ENCODE measurements at places on chromosomes 2 and 18.

DNA sequence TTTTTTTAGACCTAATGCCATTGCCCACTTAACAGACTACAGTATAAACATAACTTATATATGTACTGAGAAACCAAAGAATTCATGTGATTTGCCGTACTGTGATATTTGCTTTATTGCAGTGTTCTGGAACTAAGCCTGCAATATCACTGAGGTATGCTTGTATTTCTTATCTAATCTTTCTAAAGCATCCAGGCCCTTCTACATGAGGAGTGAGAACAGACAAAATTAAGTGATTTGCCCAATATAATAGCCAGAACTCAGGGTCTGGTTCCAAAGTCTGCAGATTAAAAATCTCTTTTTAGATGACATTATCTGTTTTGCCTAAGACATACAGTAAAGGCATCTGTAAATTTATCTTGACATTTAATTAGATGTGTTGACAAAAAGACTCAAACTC, 41.9 kb downstream of the BMPR2 start:
- no peak for DNase-seq

DNA sequence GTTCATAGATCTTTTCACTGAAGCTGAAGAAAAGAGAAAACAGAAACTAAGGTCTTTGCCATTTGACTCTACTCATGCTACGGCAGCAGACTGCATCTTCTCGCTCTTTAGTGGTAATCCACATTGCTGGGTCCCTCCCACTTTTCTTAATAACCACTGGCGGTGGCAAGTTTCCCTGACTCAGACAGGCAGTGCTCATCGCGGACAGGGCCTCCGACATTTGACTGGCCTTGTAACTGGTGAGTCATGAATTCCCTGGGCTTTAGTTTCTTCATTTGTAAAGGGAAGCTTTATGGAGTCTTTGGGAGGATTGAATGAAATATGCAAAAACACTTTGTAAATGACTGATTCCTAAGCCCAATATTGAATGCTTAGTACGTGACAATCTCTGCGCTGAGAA, 238.2 kb upstream of the RBBP8 start:
- no peak for DNase-seq

DNA sequence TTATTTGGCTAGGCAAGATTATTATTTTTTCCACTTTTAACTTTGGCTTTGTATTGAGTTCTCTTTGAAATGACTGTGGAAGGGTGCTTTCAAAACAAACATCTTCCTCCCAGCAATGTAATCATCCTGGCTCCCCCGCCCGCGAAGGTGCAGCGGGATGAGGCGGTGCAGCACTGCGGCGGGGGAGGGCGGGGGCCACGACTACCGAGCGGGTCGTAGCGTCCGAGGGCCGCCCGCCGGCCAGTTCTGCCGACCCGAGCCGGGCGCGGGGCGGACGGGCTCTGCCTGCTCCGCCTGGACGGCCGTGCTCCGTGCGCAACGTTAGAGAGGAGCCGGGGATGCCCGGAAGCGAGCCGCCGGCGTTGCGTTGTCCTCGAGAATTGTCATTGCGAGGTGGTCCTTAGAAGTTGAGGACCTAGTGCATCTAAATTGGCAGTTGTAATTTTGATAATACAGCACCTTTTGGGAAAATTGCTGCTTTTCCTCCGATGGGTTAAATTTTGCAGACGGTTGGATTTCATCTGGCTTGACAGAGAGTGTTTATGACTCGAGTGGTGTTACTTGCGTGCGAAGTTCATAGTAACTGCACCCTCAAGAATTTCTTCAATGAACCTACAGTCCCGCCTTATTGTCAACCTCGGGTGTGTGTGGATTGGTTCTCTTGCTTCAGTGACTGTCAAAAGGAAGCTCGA, 1.1 kb downstream of the EPC2 start:
- peak; percentile 71 for DNase-seq

- DNase-seq: no peak
Observed at GRCh38 chr18:35822413-35822812, 150.1 kb upstream of the RMP24 start.

DNA sequence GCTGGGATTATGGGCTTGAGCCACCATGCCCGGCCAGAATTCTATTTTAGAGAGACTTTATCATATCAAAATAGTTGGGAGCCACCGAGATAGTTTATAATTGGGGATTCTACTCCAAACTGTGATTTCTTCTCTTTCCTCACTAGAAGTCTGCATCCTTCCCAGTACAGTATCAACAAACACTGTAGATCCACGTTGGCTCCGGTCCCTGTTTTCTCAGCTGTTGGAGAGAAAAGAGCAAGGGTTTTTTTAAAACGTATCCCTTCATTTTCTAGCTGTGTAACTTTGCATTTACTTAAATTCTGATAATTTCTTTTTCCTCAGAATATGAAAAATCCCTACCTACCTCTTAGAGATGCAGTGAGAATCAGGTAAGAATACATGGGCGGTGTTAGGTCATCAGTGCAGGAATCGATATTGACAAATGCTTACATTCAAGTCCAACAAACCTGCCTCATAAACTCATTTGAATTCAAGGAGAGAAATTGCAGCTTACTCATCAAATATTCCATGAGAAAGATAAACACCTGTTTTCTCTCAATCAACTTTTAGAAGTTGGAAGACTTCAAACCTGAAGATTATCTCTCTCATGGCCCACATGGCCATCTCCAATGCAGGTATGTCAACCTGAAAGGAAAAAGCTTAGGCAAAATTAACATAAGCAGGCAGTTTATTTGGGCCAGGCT, 17.7 kb upstream of the PDCL3 start:
- no peak for DNase-seq

DNA sequence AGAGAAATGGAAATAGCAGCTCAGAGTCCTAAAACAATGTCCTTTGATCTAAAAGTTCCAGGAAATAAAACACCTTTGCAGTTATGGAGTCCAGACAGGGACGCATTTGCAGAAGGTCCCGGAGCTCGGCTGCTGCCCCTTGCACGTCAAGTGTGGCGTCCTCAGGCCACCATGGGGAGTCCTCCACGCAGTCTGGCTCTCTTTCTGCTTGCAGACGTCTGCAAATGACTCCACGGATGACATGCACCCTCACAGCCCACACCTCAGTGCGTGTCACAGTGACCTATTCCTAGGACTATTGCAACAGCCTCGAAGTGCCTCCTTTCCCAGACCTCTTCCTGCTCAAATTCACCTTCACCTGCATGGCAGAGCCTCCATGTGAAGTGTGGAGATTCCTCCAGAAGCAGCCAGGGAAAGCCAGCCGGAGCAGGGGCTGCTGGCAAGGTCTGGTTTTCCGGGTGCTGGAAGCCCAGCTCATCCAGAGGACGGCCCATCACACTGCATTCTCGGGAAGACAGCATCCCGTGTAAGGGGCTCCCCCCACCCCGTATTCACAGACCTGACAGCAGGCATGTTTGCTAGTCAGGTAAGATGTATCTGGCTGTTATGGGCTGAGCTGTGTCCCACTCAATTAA, 137.7 kb downstream of the ASB1 start:
- no peak for DNase-seq

DNA sequence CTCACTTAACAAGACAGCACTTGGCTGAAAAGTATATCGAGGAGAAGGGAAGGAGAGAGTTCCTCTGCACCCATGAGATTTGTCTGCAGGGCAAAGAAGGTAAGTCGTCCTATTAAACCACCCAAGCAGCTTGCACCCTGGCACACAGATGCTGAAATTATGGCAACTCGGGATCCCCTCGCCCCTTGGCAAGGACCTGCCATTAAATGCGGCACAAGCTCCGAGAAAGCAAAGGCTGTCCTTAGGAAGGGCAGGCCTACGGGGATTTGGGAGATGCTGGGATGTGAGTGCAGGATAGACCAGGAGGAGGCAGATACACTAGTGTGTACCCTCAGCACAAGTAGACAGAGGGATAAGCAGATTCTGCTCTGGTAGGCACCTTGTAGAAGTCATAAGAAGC, 191.5 kb downstream of the ALK start:
- no peak for DNase-seq

GRCh38 chr2:29767606-29768335, 153.6 kb downstream of the ALK start:
- DNase-seq: no peak

- DNase-seq: no peak
Observed at GRCh38 chr18:74806700-74807416, 209.2 kb downstream of the ZNF407 start.

DNA sequence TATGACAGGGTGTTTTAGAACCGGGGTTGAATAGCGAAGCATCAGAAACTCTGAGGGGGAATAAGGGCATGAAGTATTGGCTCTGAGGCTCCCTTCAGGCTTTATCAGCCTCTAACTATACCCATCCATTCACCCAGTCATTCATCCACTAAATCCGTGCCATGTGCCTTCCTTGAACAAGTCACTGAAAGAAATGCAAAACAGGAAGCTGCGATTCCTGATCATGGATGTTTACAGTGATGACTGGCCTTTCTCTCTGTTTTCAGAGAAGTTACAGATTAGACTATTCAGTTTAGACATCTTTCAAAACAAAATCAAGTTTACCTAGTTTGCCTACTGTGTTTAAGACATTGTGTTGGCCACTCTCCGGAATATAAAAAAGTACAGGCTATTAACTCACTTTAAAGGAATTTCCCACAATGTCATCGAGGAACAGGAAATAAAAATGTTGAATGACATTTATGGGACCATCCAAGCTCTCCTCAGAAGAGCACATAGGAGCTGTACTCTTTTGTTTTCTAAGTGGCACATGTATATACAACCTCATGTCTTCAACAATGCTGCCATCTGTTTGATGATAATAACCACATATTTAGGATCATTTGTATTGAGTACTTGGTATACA, 43.8 kb upstream of the SLC14A1 start:
- no peak for DNase-seq

DNA sequence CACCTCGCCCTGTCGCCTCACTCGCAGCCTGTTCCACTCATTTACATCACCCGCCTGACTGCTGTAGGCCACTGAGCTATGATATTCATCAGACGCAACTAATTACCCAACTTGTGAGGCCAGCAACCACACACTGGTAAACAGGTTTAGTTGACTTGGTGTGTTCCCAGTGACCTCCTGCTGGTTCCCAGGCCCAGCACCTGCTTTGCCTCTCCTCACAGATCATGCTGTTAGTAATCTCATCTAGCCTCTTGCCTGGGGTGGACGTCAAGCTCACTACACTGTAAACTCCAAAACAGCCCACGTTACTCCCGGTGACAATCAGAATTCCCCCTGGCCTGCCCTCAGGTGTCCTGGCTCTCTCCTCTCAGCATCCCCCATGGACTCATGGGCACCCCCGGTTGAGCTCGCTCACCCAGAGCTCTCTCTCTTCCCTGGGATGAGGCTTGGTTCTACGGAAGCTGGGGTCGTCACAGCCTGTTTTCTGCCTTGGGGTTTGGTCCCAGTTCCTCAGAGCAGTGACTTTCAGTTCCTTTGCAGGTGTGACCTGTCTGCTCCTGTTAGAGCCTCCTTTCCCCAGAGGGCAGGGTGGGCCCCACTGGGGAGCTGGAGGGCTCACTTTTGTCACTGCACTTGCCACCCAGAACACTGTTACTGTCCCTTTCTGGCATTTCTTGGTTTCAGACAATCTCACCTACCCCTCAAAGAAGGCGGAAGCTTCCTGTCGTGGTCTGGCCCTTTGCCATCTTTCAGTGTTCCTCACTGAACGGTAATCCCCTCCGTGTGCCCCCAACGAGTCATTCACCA, 40.3 kb downstream of the INPP5D start:
- DNase-seq: no peak

DNA sequence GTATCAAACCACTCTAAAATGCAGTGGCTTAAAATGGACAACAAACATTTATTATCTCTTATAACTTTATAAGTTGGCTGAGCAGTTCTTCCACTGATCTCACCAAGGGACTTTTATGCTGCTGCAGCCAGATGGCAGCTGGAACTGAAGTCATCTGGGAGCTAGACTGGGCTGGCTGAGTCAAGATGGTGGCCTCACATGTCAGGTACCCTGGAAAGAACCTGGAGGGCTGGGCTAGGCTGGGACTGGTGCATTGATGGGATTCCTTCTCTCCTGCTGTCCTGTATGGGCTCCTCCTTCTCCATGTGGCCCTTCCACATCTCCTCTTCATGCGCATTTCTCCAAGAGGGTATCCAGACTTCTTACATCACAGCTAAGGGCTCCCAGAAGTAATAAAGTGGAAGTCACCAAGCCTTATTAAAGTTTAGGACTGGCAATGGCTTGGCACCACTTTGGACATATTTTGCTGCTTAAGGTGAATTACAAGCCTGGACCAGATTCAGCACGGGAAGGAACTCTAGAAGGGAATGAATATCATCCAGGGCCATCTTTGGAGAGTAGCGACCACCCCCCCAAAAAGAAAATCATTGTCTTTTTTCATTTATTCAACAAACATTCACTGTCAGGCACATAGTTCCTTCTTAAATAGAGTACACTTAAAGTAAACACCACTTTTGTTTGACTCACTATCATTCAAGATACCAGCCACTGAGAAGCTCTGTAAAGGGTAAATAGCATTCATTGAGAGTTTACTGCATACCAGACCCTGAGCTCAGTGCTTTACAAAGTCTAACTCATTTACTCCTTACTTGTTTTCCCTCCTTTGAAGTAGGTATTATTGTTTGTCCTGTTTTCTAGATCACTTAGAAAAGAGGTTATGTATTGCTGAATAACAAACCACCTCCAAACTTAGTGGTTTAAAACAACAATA, 138.0 kb downstream of the ZFP36L2 start:
- DNase-seq: no peak

GRCh38 chr18:53056064-53056463, 716.1 kb downstream of the DCC start:
- DNase-seq: no peak

- DNase-seq: no peak
Observed at GRCh38 chr2:27263287-27264252, 723 bp upstream of the SLC30A3 start.

- no peak for DNase-seq
Observed at GRCh38 chr2:46798998-46799698, 116.5 kb downstream of the MCFD2 start.

DNA sequence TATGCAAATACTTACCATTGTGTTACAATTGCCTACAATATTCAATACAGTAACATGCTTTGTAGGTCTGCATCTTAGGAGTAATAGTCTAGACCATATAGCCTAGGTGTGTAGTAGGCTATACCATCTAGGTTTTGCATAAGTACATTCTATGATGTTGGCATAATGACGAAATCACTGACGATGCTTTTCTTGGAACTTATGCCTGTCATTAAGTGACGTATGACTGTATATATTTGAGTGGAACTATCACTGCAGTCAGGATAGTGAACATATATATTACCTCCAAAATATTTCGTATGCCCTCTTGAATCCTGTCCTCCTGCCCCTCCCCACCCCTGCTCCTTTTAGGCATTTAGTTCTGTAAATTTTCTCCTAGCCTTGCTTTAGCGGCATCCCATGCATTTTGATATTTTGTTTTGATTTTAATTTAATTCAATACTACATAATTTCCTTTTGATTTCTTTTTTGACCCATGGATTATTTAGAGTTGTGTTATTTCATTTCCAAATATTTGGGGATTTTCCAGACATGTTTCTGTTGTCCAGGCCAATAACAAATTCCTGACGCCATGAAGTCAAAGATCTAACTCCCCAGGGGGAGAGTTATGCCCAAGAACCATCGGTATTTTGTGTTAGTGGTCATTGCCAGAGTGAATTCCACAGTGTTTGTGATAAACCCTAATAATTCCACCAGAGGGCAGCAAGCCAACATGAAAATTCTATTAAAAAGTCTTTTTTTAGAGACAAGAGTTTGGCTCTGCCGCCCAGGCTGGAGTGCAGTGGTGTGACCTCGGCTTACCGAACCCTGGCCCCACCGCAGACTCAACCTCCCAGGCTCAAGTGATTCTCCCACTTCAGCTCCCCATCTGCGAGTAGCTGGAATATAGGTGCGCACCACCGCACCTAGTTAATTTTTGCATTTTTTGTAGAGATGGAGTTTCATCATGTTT, 24.2 kb upstream of the CASP8 start:
- DNase-seq: peak; percentile 70

- DNase-seq: no peak
Observed at GRCh38 chr2:53127061-53127650, 640.4 kb upstream of the CHAC2 start.

Measured in midbrain (tissue), 1 donor.